MCF 10A (cell line): ENCODE measurements at places on chromosomes 11 and 22.

GRCh38 chr22:38033522-38034277 is 23.5 kb upstream of the PICK1 start:
- DNase-seq = no peak

- DNase-seq = peak; percentile 58
Measured at GRCh38 chr11:12754582-12755234, 80.5 kb downstream of the TEAD1 start.

- DNase-seq = no peak
Measured at GRCh38 chr11:114053406-114053805, 6.1 kb upstream of the ZBTB16 start.

GRCh38 chr11:61406067-61406466 is 13.7 kb downstream of the TMEM216 start:
- no peak for DNase-seq

DNA sequence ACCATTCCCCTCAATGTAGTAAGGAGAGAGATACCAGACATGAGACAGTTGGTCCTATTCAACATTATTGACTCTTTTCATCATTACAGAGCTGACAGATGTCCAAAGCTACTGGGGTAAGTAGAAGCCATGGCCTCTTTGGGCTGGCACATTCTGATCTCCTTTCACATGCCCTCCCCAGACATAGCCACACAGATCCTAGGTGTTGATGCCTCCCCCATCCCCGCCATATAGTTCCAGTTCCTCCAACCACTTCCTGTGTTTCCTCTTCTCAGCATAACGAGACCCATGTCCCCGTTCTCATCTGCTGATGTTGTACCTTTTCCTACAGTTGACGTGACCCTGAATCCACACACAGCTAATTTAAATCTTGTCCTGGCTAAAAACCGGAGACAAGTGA is 14.0 kb downstream of the TRIM6 start:
- no peak for DNase-seq

- peak; percentile 11 for DNase-seq
Measured at GRCh38 chr11:114953039-114953438, 274.7 kb downstream of the NXPE2 start.

DNA sequence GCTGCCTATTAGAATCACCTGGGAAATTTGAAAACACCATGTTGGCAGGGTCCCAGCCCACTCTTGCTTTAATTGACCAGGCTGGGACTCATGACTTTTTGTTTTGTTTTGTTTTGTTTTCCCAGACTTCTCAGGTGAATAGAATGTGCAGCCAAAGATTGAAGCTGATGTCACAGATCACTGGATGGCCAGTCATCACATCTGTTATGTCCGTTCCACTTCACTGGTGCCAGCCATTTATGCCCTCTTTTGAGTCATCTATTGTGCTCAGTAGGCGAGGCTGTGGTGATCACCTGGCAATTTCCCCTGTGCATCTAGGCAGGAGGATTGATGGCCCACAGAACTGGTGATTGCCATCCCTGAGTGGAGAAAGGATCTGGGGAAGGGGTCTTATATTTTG is 297.3 kb downstream of the INSC start:
- peak; percentile 17 for DNase-seq

DNA sequence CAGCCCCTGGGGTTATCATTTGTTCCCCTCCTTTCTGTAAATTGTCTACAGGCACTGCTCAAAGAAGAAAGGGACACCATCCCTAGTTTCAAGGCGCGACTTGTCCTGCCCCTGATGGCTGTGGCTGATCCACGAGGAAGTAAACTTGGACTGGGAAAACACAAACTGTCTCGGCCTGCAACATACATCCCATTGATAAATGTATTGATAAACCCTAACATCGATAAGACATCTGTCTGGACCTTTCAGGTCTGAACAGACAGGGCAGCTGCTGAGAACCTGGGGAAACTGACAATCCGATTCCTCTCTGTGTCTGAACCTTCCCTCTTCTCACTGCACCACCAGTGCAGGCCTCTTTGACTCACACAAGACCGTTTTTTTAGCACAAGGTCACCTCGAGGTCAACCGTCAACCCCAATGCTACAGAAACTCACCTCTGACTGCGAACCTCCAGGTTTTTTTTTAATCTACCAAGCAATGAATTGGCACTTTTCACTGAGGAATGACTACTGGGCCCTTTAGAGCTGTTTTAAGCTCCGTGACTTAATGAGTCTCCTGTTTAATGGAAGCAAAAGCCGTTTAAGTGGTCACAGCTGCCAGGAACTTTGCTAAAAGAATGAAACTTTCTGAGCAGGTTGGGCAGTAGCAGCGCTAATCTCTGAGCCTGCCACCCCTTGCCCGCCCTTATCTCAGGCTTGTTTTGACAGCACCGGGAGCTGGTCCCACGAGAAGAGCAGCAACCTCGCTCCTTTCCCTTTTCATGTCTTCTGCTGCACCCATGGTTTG is 203.8 kb upstream of the TMEM45B start:
- DNase-seq = no peak

DNA sequence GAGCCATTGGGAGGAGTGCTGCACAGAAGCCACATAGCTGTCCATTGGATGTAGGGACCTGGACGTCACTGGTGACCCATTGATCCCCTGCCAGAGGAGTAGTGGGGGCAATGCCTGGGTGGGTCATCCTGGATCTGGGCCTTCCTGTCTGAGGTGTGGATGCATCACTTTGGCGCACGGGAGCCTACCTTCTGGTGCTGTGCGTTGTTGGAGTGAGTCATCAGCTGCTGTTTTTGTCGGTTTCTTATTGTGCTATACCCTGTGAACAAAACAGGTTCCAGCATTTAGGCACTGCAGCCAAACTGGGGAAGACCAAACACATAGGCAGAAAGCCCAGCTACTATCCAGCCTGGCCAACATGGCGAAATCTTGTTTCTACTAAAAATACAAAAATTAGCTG is 3.2 kb downstream of the TAF6L start:
- DNase-seq = peak; percentile 31

- no peak for DNase-seq
Measured at GRCh38 chr11:2651826-2652271, 47.9 kb downstream of the KCNQ1OT1 start.

- no peak for DNase-seq
Measured at GRCh38 chr11:63395697-63396096, 26.1 kb downstream of the SLC22A9 start.

DNA sequence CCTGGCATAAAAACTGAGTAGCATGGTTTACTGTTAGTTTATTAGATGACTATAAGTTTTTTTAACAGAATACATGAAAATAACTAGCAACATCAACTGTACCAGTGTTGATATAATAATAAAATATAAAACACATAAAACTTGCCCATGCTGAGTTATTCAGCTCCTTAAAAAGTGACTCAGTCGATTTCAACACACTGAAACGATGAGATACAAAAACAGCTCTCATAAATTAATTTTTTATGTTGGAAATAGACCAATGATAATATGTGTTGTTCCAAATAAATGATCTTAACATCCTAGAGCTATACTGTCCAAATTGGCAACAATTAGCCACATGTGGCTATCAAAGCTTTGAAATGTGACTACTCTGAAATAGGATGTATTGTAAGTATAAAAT is 15.9 kb downstream of the PDGFD start:
- peak; percentile 73 for DNase-seq

DNA sequence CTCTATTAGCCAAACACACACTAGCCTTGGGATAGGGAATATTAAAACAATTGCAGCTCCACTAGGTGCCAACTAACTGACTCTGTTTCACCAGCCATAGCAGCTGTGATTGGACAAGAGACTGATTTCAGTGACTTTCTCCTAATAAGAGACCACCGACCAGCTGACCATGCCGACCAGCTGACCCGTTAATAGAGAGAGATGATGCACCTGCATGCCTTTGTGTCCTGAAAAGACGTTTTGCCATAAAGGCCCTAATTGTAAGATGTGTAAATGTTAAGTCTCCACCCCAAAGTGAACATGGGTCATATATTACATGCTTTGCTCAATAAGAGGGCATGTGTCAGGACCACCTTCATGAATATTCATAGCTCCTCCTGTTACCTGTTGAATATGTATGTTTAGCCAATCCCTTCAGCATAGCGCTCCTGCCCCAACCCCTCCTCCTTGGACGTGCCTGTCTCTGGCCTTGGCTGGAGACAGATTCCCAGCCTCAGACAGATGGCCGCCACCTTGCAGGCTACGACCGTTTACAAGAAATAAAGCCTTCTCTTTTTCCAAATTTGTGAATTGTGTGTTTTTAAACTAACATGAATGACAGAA is 1.3 kb upstream of the NADSYN1 start:
- no peak for DNase-seq

GRCh38 chr11:28250192-28250591 is 142.0 kb downstream of the METTL15 start:
- DNase-seq = no peak
